ENCODE measurements at places on chromosomes 6 and 20.

GRCh38 chr6:364609-365540, 26.7 kb upstream of the IRF4 start:
- DNase-seq = no peak

- DNase-seq = no peak
These were observed 79.8 kb downstream of the SLC24A3 start for GRCh38 chr20:19292254-19292653.

- peak; percentile 81 for DNase-seq
These were observed 23.7 kb downstream of the PLCB1 start for GRCh38 chr20:8155812-8156211.

DNA sequence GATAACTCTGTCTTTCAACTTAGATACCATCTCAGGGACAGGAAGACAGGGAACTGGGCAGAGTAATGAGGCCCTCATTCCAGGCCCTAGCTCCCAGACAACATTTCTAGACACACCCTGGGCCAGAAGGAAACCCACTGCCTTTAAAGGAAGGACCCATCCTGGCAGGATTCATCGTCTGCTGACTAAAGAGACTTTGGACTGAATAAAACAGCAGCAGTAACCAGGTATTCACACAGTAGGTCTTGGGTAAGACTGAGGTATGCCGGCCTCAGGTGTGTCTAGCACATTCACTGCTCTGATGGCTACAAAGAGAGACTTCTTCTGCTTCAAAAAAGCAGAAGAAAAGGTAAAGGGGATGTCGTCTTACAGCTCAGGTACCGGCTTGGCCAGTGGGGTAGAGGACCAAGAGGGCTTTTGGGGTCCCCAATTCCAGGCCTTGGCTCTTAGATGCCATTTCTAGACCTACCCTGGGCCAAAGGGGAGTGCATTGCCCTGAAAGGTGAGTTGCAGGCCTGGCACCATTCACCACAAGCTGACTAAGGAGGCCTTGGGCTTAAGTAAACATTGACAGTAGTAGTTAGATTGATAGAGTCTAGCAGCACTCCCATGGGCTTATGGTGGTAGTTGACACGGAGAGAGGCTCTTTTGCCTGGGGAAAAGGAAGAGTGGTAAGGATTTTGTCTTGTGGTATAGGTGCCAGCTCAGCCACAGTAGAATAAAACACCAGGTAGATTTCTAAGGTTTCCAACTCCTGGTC, 13.4 kb downstream of the SNX14 start:
- no peak for DNase-seq

DNA sequence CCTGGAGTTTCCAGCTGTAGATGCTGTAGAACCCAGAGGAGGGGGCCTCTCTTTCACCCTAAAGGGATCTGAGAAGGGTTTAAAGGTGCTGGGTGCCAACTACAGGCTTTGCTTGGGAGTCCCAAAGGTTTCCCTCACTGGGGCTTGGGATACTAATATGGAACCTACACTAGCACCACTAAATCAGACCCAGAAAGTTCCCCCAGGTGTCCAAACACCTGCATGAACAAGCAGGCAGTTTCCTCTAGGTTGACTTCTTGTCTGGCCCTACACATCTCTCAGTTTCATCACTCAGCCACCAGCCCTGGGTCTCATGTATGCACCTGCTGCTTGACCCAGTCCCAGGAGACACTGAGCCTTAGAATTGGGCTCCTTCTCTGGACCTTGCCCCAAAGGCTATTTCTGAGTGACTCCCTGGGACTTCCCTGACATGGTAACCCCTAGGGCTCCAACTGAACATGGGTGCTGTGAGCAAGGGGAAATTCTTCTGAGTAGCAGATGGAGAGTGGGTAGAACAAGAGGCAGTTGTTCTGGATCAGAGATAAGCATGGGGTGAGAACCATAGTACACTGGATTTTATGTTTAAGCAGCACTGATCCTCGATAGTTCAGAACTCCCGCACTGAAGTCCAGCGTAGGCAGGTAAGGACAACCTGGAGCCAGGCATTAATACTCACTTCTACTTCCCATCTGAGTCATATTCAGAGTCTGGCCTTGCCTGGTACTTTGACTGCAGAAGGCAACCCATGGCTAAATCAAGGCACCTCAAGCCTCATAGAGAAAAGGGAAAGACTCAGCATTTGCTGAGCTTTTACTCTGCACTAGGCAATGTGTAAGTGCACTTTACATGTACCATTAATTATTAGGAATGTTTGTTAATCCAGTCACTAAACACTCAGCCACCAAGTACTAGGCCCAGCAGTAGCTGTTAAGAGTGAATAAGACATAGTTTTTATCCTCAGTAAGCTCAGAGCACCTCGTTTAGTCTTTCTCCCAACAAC, 16.8 kb downstream of the BCL2L1 start:
- no peak for DNase-seq

GRCh38 chr6:107636486-107636885, 146.6 kb downstream of the SOBP start:
- DNase-seq = no peak

Data from NCI-H748 treated with DMSO at 0.1 percent for 48 hours (cell line).